Caki2 (cell line): ENCODE measurements at places on chromosomes 7 and 10. TPM values are rescaled to one million over a fixed set of nuclear protein-coding genes. Genes with fewer than 3 reads are reported as not detected.

- peak; percentile 28 for DNase-seq
These were observed 26.1 kb downstream of the IL15RA start for GRCh38 chr10:5951167-5951711.

OPALIN gene
- total RNA-seq: not detected in 2 replicates

GRCh38 chr7:87216701-87217508 is 2.6 kb downstream of the TMEM243 start:
- peak; percentile 82 for DNase-seq

GRCh38 chr10:5751601-5752253 is 61.5 kb downstream of the GDI2 start:
- no peak for DNase-seq

DNA sequence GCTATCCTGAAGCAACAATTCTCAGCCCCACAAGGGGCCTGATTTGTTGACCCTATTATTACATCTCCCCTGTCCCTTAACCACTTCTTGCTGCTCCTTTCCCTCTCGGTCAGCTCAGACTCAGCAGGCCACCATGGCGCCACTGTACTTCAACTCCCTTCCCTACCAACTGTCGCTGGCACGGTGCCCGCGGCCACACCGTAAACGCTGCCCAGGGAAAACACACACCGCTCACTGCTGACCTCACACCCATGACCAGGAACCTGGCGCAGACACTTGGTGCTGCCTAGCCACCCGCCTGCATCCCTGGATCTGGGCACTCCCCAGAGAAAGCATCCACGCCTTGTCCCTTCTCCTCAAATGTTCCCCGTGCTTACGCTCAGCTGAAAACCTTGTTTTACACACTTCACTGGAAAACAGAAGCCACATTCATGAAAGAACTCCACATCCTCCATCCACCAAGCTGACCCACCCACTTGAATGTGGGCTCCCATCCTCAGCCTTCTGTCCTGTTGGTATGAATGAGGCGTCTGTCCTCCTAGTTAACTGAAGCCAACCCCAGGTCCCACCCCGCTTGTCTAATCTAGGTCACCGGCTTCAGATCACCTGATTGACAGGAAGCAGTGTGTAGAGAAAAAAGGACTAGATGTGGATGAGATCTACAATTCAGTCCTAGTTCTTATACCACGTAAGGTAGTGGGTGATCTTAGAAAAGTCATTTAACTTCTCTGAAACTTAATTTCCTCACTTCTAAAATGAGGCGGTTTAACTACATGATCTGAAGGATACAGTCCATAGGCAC is 28.5 kb upstream of the CRYGN start:
- DNase-seq: no peak

DNA sequence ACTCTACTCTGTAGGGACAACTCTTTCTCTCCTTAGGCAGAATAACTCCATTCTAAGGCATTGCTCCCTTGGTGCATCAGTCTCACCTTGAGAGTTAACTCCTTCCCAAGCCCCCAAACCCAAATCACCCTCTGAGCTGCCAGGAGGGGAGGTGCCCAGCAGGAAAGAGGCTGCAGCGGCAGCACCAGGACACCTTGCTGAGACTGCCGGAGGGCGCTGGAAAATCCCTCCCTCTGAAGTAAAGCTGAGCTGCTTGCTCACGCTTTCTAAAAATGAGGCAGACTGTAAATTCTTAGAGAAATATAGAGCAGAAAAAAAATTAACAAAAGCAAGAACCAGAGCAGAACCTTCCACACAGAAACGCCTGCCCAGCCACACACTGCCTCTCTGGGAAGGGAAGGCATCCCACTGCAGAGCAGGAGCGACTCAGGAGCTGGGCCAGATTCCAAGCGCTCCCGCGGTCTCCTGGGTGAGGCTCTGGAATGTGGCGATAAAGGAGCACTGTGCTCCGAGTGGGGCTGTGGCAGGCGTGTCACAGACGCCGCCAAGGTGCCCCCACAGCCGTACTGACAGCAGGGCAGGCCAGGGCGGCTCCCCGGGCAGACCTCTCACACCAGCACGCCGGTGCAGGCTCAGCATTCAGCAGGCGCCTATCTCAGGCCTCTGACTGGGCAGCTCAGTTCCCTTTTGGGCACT is 202.1 kb downstream of the TNS3 start:
- DNase-seq: peak; percentile 54

GRCh38 chr7:2515424-2516193 is 4.0 kb upstream of the LFNG start:
- DNase-seq: no peak

CYP2C19 gene
- 0.41 TPM in 1 of 2 replicates, not detected in the other for total RNA-seq

- DNase-seq: no peak
These were observed 128.7 kb downstream of the FAM204A start for GRCh38 chr10:118213436-118213835.

DNA sequence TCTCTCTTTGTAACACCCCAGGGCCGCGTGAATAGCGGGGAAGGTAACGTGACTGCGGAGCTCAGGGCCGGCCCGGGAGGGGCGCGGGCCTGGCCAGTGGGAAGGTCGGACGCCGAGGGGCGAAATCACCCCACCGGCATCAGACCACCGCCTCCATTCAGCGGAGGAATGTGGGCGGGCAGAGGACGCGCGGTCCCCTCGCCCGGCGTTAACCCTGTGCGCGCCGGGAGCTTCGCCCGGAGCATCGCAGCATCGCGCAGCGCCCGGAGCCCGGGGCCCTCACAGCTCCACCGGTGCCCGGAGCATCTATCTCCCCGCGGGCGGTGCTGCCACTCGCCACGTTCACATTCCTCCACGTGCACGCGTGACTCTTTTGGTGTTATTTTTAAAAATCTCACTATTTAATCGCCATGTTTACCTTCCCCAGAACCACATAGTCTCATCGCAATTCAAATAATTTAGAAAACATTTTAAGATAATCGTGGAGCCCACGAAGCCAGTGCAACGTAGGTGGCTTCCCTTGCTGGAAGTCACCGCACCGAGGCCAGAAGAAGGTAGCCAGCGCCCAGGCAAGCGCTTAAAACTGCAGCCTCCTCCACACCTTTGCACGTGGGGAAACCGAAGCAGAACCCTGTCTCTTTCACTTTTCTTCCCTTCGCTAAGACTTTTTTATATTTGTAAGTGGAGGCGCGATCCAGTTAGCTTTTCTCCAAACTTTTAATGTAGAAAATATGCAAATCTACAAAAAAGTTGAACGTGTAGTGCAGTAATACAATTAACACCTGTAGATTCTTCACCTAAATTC is 21.8 kb downstream of the FGFBP3 start:
- no peak for DNase-seq

- DNase-seq: no peak
These were observed 15.4 kb downstream of the LGI1 start for GRCh38 chr10:93773120-93773519.

GRCh38 chr10:48506147-48506917 is 98.5 kb downstream of the ARHGAP22 start:
- DNase-seq: peak; percentile 18
